ENCODE measurements at places on chromosomes 12 and 14.

- no peak for DNase-seq
These were observed 6.6 kb downstream of the RAN start for GRCh38 chr12:130878193-130879185.

- DNase-seq = no peak
These were observed 118.7 kb upstream of the TMCC3 start for GRCh38 chr12:94769047-94769420.

- no peak for DNase-seq
These were observed 176.1 kb downstream of the KTN1 start for GRCh38 chr14:55756078-55756477.

GRCh38 chr12:58487255-58487654 lies 433.0 kb downstream of the LRIG3 start:
- DNase-seq = no peak

- no peak for DNase-seq
These were observed 61.7 kb upstream of the VRK1 start for GRCh38 chr14:96735526-96735925.

DNA sequence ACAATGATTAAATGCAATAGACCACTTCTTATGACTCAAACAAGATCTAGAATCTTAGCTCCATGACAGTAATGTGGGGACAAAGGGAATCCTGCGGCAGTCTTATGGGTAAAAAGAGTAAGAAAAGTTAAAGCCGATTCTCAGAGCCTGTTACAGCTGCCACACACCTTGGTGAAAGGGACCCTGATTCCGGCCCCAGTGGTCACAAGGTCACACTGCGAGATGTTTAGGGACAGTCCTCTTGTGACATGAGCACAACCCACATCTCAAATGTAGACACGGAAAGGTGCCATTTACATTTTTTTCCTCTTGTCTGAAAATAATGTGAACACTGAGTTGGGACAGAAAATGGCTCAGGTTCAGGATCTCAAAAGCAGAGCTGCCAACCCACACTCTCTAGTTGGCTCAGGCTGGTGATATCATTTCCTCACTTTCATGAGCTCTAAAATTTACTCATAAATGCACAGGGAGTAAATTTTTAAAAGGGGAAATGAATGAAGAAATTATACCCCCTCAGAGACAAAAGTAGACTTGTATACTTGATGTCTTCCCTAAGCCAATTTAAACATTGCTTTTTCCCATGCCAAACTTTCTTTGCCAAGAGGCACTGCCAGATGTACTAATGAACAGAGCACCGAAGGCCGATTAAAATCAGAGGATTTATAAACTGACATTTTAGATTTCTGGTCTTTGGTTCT lies 113.1 kb upstream of the OVCH1 start:
- DNase-seq = no peak

DNA sequence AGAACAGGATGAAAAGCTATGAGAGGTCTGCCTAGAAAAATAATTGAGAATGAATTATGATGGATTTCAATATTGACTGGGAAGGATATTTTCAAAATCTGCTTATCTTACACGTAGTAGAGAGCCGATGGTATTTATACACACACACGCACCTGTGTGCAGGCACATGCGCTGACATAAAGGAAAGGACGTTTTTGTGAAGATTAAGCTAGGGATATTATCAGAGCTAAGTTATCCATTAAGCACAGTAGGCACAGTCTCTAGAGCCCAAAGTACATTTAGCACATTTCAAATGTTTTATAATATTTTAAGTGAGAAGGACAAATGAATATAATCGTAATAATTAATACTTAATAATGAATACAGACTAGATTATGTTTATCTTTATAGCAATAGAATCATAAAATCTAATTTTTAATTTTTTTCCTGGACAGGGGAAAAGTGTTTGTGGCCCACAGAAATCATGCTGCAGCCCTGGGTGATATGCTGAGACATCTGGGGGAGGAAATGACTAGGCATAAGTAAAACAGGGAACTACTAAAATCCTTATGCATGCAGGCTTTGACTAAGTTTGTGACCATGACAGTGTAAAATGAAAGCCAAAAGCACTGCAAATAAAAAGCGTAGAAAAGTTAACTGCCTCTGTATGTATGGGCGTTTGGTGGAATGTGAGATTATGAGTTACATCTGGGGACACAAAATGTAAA lies 146.1 kb downstream of the KITLG start:
- DNase-seq = no peak

DNA sequence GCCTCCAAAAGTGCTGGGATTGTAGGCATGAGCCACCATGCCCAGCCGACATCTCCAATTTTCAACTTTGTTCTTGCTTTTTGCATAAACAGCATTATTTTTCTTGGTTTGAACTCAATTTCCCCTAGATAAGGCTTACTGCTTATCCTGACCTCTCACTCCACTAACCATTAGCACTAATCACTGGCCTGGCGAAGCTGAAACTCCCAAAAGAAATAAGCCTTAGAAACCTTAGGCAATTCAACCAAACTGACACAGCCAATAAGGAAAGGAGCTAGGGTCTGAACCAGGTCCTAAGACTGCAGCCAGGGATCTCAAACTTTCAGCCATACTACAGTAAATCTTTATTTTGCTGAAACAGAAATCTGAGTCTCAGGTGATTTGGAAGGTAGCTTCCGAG lies 448.0 kb downstream of the RMST start:
- DNase-seq = no peak

DNA sequence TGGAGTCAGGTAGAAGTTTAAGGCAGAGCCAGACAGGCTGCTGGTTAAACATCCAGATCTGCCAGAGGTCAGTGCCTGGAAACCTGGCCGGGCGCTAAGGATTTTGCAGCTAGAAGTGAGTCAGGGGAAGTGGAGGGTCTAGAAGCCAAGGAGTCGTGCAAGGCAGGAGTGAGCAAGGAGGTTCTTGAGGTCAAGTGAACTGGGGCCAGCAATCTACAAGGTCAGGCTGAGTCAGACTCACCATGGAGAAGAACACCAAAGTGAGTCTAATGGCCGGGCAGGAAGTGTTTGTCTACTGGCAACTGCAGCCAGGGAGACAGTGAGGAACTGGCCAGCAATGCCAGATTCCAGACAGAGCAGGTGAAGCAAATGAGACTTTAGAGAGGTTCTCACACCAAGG lies 628.2 kb downstream of the ETNK1 start:
- no peak for DNase-seq

- no peak for DNase-seq
These were observed 294.6 kb downstream of the FLRT2 start for GRCh38 chr14:85824526-85824925.

- DNase-seq = no peak
These were observed 714.1 kb downstream of the FSCB start for GRCh38 chr14:43792980-43793379.

GRCh38 chr14:103537175-103537990 lies 8.4 kb downstream of the TRMT61A start:
- no peak for DNase-seq

GRCh38 chr12:54603173-54603814 lies 14.8 kb upstream of the PPP1R1A start:
- DNase-seq = no peak

DNA sequence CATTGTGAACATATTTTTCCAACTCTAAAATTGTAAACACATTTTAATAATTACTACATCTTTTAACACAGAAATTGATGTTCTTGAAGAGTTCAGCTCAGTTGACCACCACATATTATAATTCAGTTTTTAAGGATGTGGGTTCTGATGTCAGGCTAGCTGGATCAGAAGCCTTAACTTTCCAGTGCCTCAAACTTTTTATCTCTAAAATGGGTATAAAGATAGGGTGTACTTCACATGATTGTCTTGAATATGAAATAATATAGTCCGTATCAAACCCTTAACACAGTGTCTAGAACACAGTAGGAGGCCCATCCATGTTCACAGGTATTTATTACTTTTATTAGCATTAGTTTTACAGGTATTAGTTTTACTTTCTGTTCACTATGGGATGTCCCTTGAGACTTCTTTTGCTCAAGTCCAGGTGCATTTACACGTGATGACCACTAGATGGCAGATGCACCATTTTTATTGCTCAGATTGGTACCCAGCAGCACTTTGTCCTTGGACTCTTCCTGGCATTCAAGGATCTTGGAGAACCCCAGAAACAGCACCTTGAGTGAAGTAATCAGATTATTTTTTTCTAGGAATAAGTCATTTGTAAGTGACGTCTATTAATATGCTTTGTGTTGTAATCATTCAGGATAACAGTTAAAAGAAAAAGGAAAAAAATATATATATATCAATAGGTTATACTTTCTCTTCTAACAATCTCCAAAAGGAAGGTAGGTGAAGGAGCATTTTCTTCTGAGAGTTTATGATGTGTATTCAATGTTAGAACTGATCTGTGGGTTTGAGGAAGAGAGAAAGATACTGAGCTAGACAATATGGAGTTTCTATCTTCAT lies 580.2 kb downstream of the ETNK1 start:
- DNase-seq = no peak

DNA sequence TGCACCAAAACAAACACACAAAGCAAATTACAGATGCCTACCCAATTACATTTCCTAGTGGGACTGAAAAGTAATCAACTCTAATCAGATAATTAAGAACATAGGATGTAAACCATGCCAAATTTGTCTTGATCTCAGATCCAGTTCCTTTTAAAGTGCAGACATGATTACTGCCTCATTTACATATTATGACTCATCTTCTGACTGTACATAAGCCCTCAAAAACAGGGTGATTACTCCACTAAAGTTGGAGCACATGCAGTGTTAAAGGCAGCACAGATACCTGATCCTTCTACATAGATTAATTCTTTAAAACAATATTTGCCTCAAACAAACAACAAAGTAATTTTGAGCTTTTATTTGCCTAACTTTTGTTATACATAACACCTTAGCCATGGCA lies 337.2 kb downstream of the RPS29 start:
- DNase-seq = no peak

GRCh38 chr14:89617481-89618329 lies 200.7 kb upstream of the FOXN3 start:
- no peak for DNase-seq

DNA sequence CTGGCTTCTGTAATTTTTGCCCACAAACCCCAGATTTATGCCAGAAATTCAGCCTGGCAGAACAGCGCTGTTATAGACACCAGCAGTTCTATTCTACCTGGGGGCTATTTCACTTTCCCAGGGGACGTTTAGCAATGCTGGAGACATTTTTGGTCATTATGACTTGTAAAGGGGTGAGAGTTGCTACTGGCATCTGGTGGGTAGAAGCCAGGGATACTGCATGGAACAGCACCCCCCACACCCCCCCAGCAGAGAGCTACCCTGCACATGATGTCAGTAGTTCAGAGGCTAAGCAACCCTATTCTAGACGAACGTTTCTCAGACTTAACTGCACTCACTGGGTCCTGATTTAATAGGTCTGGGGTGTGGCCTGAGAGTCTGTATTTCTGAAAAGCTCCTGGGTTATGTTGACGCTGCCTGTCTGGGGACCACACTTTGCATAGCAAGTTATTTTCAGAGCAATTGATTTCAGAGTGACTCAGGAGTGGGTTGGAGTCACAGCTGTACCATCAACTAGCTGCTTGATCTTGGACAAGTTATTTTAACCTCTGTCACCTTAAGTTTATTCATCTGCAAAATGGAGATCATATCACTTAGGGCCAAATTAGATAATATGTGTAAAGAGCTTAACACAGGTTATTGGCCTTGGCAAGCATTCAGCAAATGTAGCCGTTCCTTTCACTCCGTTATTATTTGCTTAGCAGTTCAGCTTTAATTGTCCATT lies 48.5 kb downstream of the CHST11 start:
- DNase-seq = no peak

DNA sequence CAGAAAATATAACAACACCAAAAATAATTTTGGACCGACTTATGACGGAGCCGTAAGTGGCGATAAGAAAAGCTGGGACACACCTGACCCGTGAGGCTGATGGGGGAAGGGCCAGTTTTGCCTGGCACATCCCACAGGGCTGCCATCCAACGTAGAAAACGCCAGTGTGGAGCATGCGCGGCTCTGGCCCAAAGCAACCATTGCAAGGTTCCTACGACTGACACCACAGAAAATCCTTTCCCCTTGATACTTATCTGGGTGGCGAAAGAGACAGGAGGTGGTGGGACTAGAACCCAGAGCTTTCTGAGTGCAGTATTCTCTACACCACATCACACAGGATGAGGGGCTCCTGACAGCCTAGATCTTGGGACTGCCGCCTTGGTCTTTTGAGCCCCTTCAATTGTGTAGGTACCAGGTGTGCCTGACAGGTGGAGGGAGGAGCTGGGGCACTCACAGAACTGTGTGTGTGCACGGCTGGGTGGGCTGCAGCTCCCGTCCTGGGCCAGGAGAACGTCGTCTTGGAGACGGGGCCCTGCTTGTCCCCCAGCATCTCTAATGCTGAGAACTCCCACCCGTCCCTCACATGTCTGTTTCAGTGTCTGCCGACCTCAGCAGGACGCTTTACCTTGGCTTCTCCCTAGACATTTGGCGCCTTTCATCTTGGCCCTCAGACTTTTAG lies 17.4 kb upstream of the CACNA2D4 start:
- DNase-seq = peak; percentile 54

GRCh38 chr14:21015312-21015711 lies 9.5 kb downstream of the NDRG2 start:
- DNase-seq = no peak

DNA sequence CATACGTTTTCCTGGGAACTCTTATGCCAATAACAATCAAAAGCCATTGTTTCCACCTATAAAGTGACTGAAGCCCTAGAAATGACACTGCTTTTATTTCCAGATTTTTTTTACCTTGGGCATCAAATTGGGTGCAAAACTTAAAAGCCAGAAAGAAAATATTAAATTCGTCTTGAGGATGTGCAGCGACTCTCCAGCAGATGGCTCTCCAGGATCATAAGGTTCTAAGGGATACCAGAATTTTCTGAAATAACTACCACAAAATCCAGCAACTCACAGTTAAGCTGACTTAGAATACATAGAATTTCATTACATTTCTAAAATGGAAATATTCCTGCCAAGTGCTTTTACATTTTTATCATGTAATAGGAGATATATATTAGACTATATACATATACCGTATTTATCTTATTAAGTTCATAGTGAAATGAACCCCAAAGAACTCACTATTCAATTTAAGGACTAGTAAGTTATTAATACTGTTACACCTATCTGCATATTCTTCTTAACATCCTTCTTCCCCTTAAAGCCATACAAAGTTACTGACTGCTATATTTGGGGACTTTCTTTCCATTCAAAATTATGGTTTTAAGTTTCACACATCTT lies 44.0 kb downstream of the ARMH4 start:
- DNase-seq = no peak

DNA sequence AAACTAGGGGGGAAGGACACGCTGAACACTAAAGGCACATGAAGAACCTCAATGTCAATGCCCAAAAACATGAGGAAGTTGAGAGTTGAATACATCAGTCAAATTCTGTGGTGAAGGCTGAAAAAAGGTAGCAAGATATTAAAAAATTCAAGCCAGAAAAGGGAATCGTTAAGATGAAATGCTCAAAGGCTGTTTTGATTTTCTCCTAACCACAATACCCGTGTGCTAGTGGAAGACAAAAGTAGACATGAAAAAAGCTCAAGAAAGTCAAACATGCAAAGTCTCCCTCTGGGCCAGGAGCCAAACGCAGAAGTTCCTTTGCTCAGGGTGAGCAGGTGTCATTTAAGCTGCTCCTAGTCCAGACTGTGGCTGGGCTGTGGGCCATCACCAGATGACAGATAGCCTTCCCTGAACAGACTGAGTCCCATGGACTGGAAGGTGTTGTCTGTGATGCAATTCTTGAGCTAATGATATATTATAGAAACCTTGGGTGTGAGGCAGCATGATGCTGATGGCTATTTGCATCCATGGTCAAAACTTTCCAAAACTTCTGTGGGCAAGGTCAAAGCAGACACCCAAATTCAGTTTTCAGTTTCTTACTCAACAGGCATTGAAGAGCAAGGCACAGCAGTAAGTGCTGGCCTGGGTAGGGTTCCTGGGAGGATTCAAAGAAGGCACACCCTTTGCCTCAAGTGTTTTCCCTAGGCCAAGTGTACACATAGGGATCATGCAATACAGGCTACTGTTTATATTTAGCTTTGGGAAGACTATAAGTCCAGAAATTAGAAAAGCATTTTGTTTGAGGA lies 81.6 kb downstream of the MYRFL start:
- no peak for DNase-seq
